Activated effector memory CD4-positive, alpha-beta T cell treated with Interleukin-2 at 50 U/mL for 16 hours (primary cell): ENCODE measurements at places on chromosomes 2 and 18.
A peak's percentile ranks its signal among the peaks of the same experiment; 100 is the strongest.

DNA sequence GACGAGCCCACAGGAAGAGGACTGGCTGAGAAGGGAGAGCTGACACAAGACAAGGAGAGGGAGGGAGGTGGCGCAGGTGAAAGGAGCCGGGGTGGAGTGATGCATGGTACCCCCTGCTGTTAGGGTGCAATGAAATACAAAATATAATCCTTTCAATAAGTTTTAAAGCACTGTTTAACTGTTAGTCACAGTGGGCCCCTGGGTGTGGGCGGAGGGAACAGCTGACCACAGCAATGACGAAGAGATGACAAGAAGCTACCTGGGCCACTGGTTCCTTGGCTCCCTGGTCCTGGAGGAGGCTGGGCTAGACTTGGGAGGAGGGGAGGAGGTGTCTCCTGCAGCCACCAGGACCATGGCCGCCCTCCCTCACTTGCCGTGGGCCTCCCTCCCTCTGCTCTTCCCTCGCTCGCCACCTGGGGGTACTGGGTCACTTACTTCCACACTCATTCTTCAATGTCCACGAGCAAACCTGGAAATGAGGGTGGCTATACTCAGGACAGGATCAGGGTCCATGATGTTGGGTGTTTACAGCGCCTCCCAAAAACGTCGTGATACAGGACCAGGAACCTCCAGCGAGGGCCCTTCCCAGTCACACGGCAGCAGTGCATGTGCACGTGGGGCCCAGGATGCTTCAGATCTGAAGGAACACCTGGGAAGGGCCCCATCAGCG lies 196.1 kb downstream of the ANKRD30B start:
- no peak for DNase-seq

- DNase-seq: no peak
These were observed 25.7 kb downstream of the ADI1 start for GRCh38 chr2:3493615-3494007.

DNA sequence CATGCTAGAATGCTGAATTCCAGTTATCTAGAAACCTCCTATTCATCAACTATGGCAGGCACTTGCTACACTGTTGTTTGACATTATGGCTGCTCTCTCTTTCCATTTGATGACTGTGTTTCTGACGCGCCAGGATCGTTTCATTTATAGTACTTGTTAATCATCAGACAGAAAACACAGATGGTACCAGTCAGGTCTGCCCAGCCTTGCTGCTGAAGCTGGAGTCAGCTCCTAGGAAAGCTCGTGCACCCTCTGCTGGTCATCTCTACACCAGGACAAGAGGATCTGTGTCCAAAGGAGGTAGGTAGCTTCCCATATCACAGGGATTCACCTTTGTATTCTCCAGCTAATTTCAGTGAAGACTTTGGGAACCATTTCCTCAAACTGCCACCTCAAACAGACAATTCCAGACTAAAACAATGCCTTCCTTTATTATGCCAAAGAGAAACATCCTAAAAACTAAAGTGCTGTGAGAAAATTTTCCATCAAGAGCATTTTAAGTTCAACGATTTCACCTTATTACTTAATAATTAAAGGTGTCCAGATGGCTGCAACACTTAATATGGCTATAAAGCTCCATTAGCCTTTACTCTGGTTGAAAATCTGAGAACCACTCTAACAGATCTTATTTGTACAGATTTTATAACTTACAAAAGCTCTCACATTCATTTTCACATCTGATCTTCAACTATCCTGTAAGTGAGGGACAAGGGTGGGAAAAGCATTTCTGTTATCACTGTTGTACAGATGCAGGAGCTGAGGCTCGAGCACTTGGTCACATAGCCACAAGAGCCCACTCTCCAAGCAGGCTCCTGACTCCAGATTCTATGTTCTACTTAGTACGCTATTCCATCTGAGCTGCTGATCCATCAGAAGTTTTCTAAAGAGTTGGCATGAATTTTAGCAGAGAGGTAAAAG lies 17.5 kb downstream of the METTL8 start:
- DNase-seq: peak; percentile 63

GRCh38 chr2:108082978-108083377 lies 96.7 kb downstream of the SLC5A7 start:
- no peak for DNase-seq

DNA sequence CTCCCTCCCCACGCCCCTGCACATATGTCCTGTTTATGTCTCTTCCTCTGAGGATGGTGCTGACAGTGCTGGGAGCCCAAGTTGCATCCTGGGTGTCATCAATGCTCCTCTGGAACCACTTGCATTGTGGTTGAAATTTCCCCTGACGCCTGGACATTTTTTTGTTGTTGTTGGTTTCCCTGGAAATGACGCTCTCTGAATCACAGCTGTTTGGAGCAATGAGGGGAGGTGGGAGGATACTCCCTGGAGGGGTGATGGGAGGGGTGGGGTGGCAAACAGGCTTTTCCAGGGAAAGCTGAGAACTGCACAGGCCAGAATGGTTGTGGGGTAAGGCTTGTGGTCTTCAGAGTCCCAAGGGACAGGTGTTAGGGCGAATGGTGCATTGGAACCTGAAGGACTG lies 29.6 kb downstream of the CELF4 start:
- DNase-seq: no peak

- no peak for DNase-seq
These were observed 36.6 kb downstream of the TIMM21 start for GRCh38 chr18:74184875-74185274.

DNA sequence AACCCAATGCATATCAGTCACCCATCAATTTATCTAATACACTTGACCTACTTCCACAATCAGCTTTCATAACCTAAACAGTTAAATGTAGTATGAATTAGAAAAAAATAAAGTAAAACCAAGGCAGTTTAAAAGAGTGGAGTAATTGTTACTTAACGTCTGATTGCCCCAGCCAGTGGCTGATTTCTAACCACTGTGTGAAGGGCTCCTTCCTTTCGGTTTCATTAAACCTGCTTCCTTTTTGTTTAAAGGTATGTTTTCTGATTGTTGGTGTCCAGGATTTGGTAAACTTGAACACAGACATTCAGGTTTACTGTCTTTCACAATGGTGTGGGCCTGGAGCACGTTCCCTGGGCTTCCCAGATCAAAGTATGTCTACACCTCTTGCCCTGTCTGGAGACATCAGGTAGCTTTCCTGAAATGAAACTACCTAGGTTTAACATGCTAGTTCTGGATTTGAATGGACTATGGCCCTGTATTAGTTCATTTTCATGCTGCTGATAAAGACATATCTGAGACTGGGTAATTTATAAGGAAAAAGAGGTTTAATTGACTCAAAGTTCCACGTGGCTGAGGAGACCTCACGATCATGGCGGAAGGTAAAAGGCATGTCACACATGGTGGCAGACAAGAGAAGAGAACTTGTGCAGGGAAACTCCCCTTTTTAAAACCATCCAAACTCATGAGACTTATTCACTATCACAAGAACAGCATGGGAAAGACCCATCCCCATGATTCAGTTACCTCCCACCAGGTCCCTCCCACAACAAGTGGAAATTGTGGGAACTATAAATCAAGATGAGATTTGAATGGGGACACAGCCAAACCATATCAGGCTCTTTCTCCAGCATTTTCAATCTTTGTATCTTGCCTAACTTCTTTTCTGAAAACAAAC lies 605.2 kb upstream of the ID2 start:
- no peak for DNase-seq

DNA sequence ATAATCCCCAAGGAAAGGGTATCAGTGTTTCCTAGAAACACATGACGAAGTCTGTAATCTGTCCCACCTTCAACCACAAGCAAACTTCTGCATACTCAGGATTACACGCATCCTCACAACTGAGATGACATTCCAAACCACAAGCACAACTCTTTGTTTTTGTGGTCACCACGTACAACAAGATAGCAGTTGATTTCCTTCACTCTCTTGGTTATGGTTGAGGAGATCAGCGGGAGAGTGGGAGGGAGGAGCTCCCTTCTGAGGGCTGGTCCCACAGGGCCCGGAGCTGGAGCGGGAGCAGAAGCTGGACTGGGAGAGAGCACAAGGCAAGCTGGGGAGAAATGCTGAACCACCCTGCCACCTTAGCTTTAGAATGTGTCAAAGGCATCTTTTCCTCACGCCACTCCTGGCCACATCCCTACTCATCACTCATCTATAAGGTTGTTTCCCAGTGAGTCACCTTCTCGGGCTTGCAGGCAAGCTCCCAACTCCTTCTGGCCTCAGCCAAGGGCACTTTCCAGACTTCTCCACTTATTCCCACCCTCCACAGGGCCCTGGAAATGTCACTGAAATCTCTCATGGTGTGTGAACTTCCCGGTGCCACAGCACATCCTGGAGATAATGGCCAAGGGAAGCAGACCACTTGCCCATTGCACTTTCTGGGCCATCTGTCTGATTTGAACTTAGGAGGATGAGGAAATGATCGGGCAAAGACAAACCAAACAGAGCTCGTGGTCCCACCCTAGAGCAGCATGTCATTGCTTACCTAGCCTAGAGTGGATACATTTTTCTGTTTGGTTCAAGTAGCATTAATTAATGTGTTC lies 98.9 kb upstream of the LGALSL start:
- no peak for DNase-seq

- DNase-seq: no peak
These were observed 8.9 kb upstream of the LTBP1 start for GRCh38 chr2:32937602-32938448.

- DNase-seq: no peak
These were observed 122.6 kb upstream of the STK17B start for GRCh38 chr2:196293751-196294515.

DNA sequence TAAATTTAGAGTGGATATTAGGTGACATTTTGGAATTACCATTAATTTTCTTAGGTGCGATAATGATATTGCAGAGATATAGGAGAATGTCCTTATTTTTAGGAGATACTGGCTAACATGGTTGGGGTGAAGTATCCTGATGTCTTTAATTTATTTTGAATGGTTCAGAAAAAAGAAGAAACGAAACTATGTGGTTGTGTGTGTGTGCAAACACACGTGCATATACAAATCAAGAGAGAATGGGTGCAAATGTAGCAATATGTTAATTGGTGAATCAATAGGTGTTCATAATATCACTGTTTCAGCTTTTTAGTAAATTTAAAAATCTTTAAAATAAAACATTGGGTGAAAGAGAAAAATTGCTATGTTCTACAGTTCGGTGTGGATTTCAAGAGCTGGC lies 140.9 kb downstream of the DIS3L2 start:
- DNase-seq: no peak

DNA sequence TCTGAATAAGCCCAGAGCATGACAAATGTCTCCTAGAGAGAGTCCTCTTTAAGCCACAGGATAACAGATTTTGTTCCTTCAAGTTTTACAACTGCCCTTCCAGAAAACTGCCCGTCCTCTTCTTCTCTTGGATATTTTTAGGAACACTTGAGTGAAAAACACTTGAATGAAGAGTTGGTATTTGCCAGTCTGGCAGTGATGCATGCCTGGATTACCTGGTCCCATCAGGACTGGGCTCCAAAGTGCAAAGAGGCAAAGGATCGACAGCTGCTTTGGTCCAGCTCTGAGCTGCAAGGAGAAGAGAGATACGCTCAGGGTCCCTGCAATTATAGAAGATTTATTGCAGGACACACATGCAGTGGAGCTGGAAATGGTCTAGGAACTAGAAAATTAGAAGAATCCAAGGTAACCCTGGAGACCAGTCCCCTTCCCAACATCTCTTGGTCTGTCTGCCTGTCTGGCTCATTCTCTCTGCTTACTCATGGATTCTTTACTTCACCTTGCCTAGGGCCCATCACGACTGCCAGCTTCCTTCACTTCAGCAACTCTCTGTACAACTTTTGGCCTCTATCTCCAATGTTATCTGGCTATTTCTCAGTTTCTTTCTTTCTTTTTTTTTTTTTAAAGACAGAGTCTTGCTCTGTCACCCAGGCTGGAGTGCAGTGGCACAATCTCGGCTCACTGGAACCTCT lies 112.1 kb upstream of the SIX2 start:
- no peak for DNase-seq

DNA sequence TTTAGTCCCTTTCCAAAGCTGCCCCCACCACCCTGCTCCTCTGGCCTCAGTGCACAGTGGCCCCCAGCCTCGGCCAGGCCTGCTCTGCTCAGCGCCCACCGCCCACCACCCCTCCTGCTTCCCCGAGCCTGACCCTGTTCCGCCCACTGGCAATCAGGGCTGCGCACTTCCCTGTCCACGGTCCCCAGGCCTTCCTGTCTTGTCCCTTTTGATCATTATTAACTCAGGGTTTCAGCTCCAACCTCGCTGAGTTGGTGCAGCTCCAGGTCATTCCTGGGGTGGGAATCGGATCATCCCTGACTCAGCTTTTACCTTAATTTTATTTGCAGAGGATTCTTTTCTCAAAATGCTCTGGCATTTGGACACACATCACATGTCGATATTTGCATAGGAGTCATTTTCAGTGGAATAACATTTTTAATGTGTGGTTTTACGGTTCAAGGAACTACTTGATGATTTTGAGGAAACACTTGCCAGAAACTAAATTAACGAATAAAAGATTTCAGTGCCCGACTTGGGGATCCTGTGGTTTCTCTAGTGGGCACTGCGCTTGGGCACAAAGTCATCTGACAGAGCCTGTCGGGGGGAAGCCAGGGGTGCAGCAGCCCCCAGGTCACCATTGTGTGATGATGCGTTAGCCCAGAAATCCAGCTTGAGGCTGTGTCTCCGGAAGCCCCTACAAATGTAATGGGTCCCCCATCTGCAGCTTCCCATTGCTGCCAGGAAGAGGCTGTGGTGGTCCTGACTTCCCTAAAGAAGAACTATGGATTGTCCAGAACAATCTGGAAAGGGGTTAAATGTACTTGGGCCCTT lies 1.0 kb upstream of the ESPNL start:
- DNase-seq: no peak

- no peak for DNase-seq
These were observed 322.9 kb upstream of the KCNJ3 start for GRCh38 chr2:154375579-154375931.

DNA sequence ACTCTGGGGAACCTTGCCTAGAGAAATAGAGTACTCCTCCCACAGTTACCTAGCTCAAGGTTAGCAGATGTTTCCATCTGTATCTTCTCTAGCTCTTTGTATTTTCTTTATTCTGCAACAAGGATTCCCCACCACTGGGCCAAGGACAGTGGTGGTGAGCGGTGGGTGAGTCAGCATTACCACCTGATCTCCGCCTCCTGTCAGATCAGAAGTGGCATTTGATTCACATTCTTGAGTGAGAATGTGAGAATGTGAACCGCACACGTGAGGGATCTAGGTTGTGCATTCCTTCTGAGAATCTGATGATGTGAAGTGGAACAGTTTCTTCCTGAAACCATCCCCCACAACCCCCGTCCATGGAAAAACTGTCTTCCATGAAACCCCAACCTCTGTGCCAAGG lies 9.0 kb downstream of the EPB41L3 start:
- DNase-seq: no peak

DNA sequence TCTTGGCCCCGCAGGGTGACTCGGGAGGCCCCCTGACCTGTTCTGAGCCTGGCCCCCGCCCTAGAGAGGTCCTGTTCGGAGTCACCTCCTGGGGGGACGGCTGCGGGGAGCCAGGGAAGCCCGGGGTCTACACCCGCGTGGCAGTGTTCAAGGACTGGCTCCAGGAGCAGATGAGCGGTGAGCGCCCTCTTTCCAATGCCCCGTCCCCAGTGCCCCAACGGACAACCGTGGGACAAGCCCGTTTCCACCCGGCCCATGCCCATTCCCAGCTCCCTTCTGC lies 2.6 kb upstream of the CHRND start:
- no peak for DNase-seq
